ENCODE measurements at places on chromosomes 13 and 19.

GRCh38 chr19:5345895-5346386 is 5.3 kb upstream of the PTPRS start:
- DNase-seq, result no peak

DNA sequence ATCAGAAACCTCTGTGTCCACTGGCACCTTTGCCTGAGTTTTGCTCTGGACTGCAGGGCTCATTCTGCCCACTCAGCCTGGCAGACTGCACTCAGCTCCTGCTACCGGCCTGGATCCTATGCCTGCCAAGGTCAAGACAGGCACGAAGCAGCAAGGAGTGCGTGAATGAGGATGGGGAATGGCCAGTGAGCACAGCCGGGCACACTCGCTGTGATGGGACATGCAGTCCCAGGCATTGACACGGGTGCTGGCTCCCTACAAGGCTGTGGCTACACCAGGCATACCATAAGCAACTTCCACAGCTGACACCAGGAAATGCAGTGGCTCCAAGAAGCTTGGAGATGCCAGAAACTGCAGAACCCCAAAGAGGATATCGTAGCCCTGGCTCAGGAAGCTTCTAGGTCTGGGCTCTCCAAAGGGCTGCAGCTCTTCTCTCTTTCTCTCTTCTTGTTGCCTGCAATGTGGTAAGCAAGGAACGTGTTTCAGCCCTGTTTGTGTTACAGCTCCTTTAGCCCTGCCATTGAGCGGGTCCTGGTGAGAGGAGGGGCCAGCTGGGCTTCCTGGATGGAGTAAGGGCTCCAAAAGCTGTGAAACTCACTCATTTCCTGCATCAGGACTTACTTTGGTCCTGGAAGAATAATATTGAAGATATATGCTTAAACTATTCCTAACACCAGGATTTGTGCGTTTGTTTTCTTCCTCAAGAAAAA is 832.6 kb upstream of the SLITRK5 start:
- no peak for DNase-seq

DNA sequence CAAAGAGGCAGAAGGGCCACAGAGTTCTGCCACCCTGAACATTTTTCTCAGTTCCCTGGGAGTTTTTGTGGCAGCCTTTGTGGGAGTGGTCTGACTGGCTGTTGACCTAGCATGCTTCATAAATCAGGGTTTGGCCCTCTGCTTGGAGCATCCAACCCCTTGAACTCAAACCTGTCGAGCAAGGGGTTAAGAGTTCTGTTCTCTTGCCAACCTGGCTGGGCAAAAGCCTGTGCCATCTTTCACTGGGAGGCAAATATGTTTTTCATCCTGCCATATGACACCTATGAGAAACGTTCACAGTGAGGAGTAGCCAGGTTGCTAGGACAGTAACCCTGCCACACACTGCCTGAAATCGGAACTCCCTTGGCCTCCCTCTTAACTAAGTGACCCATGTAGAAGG is 7.7 kb upstream of the TEX26 start:
- DNase-seq, result no peak

DNA sequence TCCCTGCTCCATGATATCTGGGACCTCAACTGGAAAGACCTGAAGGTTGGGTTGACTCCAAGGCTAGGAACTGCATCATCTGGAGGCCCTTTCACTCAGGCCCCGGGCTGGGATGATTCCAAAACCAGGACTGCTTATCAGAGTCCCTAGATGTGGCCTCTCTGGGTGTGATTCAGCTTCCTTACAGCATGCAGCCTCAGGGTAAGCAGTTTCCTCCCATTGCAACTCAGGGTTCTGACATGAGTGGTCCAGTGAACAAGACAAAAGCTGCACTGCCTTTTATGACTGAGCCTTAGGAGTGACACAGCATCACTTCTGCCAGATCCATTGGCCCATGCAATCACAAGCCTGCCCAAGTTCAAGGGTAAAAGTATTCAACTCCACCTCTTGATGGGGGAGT is 502.8 kb downstream of the COG6 start:
- DNase-seq, result no peak

- no peak for DNase-seq
These were observed at the start of gene KASH5 for GRCh38 chr19:49387936-49388372. TSS of gene KASH5 (plus strand) at chr19:49388249. CDS start at chr19:49390884, 2,635 bp downstream.

DNA sequence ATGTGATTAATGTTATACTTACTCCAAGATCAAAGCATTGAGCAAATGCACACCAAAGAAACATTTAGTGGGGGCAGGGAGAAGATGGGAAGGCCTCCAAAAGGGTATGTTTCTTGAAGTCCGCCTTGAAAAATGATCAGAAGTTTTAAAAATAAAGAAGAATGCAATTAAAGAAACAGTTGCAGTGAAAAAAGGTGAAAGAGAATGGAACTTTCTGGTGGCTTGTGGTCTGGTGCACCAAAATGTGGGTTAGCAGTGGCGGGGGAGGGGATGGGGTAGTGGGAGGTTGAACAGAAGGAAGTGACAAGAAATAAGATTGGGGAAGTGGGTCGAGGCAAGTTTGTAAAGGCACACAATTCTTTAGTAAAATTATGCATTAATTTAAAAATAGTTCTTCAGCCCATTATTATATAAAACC is 2.5 kb downstream of the LCP1 start:
- DNase-seq, result no peak

DNA sequence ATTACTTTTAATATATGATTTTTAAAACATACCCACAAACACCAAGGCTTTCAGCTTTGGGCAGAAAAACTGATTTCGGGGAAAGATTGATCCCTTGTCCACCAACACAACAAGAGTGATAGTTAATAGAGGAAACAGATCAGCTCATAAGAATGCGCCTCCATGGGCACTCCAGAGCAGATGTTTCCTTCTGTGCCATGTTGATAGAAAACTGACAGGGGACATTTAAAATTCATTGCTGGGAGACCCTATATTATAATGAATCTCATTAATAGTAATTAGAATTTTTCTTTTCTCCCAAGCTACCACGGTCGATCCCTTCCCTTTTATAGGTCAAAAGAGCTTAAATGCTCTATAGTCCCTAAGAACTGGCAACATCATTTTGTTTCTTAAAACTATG is 431.2 kb downstream of the IRS2 start:
- DNase-seq, result no peak

- DNase-seq, result no peak
These were observed 35.2 kb downstream of the PIP5K1C start for GRCh38 chr19:3664879-3665642.

DNA sequence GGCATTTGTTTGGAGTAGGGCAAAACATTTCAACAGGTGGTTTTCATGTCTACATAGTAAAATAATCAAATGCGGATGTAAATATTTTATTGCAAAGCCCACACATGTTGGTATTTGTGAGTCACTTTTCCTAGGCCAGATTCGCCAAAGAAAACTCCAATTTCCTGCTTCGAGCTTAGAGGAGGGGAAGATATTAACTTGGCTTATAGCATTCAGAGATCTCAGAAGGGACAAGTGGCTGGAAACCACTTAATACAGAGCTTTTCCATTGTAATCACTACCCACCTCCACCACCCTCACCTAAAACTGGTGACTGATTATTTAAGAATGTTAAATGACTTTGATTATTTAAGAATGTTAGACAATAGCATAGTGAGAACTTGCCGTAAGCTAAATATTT is 530.6 kb upstream of the SPRY2 start:
- no peak for DNase-seq

DNA sequence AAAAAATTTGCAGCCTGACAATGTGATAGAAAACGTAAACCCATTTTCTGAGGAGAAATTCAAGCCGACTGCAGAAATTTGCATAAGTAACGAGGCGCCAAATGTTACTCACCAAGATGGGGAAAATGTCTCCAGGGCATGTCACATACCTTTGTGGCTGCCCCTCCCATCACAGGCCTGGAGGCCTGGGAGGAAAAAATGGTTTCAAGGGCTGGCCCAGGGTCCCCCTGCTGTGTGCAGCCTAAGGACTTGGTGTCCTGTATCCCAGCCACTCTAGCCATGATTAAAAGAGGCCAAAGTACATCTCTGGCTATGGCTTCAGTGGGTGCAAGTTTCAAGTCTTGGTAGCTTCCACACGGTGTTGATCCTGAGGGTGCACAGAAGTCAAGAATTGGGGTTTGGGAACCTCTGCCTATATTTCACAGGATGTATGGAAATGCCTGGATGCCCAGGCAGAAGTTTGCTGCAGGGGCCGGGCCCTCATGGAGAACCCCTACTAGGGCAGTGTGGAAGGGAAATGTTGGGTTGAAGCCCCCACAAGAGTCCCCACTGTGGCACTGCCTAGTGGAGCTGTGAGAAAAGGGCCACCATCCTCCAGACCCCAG is 1842.3 kb downstream of the PCDH9 start:
- DNase-seq, result no peak

DNA sequence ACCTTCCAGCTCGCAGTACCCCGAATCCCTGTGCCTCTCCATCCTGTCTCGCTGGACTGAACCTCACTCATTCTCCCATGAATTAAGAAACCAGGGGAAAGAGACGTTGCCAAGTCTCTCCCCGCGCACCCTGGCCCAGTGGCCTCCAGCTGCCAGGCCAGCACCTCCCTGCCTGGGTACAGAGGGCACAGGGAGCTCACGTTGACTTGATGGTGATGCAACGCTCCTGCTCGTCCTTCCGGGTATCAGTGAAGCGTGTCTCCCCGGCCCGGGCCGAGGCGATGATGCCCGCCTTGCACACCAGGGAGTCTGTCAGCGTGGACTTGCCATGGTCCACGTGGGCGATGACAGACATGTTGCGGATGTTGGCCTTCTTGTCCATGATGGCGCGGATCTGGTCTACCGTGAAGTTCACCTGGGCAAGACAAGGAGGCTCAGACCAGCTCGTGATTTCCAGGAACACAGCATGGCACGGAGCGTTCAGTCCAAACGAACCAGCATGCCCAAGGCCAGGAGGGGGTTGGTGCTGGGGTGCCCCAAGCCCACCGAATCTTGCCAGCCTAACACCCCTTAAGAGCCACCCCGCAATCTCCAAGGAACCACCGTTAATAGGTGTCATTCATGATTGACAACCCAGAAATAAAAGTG is 1.2 kb downstream of the EEF2 start:
- DNase-seq, result no peak
